Nucleus accumbens (tissue), 56 donors: ENCODE measurements at places on chromosomes 3 and 15.

DNA sequence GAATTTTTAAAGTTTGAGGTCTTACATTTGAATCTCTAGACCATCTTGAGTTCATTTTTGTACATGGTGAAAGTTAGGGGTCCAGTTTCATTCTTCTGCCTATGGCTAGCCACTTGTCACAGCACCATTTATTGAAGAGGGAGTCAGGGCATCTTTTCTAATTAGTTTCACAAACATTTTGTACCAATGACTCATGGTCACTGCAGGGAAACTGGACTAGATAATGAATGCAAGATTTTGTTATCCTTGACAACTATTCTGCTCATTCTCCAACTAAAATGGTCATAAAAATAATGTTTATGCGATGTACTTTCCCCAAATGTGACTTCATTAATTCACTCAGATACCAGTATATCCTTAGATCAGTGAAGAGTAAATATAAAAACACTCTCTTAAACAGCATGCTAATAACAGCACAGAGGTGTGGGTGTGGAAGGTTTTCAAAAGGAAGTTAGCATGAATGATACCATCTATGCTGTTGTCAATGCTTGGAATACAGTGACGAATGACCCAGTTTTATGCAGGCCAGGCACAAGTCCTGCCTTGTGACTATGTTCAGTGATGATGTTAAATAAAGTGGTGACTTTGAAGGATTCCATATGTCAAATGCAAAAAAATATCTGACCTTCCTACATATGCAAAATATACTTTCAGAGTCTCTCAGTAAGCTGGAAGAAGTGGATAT lies 314.9 kb upstream of the TMCO5A start:
- DNase-seq, result no peak

DNA sequence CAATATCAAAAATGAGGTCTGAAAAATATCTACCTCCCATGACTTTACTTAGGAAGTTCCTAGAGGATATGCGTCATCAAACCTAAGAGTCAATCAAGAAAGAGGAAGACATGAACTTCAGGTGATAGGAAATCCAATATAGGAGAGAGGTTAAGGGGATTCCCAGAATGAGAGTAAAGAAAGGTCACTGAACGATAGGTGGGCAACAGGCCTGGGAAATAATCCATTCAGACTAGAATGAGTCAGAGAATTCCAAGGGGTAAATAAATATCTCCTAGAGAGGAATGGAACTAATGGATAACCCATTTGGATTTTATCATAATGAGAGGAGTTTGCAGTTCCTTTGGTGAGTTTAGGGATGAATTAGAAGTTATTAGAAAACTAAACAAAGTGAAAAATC lies 131.1 kb upstream of the NUDT16 start:
- no peak for DNase-seq

DNA sequence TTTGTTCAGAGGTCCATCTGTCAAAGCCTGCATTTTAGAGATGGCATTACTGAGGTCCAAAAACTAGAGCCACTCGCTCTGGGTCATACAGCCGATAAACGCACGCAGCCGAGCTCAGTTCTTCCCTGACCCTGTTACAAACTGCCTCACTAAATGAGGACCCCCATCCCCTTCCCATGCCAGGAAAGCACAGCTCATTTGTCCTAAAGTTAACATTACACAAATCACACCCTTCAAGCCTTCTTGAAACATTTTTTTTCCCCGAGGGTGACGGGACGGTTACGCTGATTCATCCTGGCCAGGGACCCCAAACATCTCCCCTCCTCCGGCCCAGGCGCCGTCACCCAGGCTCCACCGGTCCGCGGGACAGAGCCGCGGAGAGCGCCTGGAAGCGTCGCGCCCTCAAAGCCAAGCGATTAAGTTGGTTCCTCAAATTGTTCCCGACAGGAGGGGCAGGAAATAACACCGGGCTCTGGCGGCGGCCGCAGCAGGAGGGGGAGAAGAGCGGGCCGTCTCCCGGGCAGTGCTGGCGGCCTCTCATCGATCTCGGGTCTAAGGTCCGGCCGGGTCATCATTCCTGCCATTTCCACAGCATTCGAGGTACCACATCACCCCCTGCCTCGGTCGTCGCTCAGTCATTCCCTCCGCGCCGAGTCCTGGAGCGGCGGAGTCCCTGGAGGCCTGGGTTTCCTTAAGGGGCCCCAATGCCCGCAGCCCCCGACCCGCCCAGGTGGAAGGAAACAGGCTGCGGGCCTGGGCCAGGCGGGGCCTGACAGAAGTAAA lies 619 bp upstream of the CMTM8 start:
- no peak for DNase-seq

DNA sequence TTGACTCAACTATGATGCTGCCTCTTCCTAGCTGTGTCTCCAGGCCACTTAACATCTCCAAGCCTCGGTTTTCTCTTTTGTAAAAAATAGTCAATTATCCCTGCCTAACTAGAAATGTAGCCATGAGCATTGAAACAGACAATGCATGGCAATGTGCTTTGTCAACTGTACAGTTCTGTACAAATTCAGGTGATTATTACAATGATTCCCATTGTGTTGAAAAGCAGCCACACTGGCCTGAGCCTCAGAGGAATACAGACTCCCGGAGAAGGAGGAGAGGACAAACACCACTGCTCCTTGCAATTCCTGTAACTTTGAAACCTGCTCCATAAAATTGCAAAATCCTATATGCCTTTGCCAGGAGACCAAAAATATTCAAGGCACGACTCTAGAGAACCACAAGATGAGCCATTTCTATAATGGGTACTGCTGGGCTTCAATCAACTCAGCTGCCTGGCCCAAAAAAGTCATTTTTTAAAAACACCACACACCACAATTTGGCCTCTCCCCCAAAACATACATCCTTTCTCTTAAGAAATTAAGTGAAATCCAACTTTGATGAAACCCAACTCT lies 28.6 kb downstream of the DAPK2 start:
- DNase-seq, result no peak

GRCh38 chr3:49600781-49601180 lies 46.5 kb downstream of the BSN start:
- DNase-seq, result no peak

DNA sequence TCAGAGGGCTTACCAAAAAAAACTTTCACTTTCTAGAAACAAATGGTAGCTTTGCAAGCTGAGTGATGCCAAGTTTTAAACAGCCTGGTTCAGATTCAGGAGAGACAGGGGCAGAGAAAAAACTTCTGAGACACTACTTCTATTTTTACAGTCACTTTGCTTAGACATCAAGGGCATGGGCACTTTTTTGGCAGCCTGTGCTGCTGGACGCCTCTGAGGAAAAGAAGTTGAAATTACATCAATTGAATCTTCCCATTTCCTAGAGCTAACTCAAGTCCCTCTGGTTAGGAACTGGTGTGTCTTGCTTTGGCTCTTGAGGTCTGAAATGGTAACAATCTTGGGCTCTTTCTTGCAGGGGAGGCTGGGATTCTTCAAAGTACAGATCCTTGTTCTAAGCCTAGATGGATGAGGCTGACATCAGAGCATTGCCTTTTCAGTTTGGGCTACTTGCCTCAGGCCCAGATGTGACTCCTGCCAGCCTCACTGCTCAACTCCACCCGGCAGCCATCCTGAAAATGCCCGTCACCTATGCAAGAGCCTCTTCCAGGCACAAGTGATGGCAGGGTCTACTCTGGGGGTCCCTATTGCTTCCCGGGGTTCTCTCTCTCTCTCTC lies 357.5 kb downstream of the FOXP1 start:
- DNase-seq, result no peak

DNA sequence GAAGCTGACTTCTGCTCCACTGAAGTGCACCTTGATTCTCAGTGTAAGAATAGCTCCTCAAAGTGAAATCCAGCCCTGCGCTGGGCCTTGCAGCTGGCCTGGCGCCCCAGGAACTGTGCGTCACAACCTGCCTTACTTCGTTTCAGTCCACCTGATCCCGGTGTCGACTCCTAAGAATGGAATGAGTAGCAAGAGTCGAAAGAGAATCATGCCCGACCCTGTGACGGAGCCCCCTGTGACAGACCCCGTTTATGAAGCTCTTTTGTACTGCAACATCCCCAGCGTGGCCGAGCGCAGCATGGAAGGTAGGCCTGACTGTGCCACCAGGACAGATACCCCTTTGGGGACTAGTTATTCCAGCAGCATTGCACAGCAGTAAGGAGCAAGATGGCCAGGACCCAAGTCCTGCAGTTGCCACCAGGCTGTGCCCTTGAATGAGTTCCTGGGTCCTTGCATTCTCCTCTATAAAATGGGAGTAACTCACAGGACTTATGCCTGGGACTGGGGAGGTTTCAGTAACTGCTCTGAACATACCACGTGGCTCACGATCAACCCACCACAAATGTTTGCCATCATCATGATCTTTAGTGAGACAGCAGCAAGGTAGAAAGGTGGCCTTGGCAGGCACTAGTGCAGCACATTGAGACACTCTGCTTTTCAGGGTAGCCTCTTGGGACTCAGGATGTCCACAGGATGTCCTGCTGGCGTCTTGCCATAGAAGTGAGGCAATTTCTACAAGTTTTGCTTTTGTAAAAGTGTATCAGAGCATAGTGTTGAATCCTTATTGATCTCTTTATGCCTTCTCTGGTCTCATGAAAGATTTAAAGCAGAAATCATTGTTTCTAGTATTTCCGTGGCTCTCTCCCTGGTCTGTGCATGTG lies 46.8 kb downstream of the PXYLP1 start:
- DNase-seq, result no peak

- DNase-seq, result no peak
Observed at GRCh38 chr3:185687271-185687878, 101.3 kb downstream of the SENP2 start.

GRCh38 chr3:115087512-115087911 lies 59.6 kb downstream of the ZBTB20 start:
- no peak for DNase-seq

- no peak for DNase-seq
Observed at GRCh38 chr3:88180398-88180999, 30.7 kb downstream of the C3orf38 start.

DNA sequence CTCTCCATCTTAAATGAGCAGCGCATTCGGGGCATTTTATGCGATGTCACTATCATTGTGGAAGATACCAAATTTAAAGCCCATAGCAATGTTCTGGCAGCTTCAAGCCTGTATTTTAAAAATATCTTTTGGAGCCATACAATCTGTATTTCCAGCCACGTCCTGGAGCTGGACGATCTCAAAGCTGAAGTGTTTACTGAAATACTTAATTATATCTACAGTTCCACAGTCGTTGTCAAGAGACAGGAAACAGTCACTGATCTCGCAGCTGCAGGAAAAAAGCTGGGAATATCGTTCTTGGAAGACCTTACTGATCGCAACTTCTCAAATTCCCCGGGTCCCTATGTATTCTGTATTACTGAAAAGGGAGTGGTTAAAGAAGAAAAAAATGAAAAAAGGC lies 44.4 kb upstream of the RASA2 start:
- no peak for DNase-seq

GRCh38 chr15:70152070-70152480 lies 54.4 kb upstream of the TLE3 start:
- no peak for DNase-seq

GRCh38 chr15:63057468-63058345 lies 15.2 kb downstream of the TPM1 start:
- no peak for DNase-seq

- no peak for DNase-seq
Observed at GRCh38 chr15:91854639-91854990, 1.1 kb downstream of the SLCO3A1 start.

- DNase-seq, result peak; percentile 47
Observed at GRCh38 chr15:77580996-77581682, 51.6 kb downstream of the LINGO1 start.

- no peak for DNase-seq
Observed at GRCh38 chr3:110164632-110165369, 827.5 kb upstream of the DPPA4 start.

DNA sequence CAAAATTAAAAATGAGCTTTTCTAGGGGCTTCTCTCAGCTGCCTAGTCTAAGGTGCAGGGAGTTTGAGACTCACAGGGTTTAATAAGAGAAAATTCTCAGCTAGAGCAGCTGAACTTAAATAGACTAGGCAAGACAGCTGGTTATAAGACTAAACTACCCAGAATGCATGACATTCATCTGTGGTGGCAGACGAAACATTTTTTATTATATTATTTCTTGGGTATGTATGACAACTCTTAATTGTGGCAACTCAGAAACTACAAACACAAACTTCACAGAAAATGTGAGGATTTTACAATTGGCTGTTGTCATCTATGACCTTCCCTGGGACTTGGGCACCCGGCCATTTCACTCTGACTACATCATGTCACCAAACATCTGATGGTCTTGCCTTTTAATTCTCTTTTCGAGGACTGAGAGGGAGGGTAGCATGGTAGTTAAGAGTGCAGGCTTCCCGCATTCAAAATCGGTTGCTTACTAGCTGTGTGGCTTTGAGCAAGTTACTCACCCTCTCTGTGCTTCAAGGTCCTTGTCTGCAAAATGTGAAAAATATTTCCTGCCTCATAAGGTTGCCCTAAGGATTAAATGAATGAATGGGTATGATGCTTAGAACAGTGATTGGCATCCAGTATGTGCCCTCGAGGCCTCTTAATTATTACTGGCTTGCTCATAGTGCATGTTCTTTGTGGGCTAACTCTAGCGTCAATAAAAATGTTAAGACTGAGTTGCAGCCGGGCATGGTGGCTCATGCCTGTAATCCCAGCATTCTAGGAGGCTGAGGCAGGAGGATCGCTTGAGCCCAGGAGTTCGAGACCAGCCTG lies 984 bp downstream of the CCR5 start:
- no peak for DNase-seq

GRCh38 chr15:83105440-83105839 lies 2.0 kb upstream of the TM6SF1 start:
- no peak for DNase-seq

DNA sequence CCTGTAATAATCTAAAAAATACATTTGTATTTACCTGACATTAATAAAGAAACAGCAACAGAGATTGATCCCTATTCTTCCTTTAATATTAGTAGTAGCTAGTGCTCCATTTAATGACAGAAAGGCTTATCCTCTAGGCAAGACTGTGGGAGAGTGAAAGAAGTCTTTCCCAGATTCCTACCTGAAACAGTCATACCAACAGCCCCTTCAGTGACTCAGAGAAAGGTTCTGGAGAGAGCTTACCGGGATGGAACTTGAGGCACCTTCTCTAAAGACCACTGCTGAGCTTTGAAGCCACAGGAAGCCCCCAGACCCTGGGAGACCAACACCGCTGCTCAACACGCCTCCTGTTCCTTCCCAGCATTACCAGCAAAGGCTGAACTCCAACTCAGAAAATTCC lies 66.9 kb upstream of the FGF12 start:
- no peak for DNase-seq

DNA sequence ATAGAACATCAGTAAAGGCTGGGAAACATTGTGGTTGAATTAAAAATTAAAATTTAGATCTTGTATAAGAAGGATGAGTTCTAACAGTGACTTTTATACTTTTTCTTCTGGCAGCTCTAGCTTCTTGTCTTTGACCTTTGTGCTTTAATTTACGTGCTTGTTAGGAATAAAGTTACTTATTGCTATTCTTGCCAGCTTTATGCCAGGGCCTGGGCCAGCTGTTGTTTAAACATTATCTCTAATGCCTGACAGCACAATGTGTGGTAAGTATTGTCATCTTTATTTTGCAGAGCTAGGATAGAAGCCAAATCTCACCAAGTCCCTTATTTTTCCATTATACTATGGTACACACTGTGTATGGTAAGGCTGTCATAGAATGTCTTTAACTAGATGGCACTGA lies 766.7 kb upstream of the GOLIM4 start:
- no peak for DNase-seq

GRCh38 chr3:48241796-48242455 lies 1.0 kb downstream of the ZNF589 start:
- DNase-seq, result no peak

GRCh38 chr15:60913900-60914299 lies 315.2 kb downstream of the RORA start:
- no peak for DNase-seq
